ENCODE measurements at places on chromosomes 7 and 10.

DNA sequence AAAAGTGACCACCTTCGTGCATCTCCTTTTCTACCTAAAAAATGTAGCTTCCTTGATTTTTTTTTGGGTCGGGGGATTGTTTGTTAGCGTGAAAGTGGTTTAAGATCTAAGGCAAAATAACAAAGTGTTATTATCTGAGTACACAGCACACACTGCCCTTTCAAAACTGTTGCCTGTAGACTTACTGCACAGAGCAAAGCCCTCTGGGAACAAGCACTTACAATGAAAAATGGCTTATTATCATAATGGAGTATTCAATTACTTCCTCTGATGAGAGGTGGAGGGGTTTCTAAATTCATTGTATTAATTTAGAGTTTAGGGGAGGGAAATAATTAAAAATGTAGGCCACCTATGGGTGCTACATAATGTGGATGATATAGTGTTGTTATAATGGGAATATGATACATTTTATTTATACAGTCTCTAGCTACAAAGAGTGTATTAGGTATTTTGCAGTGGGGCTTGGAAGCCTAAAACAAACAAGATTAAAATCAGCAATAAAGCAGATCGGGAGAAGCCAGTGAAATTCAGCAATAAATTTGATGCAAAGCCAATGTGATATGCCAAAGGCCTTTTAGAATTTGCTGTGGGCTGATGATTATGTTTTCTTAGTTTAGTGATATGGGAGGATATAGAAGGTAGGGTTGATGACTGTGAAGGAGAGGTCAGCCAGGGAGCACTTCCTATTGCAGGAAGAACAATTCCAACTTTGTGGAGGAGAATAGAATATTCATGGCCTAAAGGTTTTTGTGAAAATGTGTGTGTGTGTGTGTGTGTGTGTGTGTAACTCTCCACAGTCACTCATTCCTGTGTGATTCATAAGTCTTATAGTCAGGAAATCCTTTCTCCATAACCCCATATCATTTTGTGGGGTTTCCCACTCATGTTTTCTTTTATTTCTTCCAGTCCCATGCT is 17.7 kb upstream of the EXOC4 start:
- DNase-seq = no peak

GRCh38 chr10:72832701-72833100 is 60.8 kb upstream of the OIT3 start:
- DNase-seq = no peak

DNA sequence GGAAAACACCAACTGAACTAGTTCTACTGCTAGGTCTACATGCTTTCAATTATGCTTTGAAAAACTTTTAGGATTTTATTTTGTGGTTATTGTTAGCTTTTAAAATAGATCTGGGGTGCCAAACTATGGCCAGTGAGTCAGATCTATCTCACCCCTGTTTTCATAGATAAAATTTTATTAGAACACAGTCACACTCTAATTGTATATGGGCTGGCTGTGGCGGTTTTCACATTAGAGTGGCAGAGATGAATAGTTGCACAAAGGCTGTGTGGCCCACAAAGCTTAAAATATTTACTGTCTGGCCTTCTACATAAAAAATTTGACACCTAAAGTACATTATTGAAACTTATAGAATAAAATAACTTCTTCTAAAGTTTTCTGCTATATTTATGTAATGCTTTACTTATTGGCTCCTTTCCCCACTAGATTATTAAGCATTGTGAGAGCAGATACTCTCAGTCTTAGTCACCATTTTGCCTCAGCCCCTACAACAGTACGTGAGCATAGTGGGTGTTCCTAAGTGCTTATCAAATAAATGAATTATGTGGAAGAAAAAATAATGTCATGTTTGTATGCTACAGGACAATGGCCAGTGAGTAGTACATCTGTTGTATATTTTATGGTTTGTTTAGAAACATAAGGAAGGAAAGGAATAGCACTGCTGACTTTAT is 5.4 kb upstream of the SUV39H2 start:
- DNase-seq = no peak

- no peak for DNase-seq
Observed at GRCh38 chr10:102617816-102618215, 26.5 kb upstream of the TRIM8 start.

DNA sequence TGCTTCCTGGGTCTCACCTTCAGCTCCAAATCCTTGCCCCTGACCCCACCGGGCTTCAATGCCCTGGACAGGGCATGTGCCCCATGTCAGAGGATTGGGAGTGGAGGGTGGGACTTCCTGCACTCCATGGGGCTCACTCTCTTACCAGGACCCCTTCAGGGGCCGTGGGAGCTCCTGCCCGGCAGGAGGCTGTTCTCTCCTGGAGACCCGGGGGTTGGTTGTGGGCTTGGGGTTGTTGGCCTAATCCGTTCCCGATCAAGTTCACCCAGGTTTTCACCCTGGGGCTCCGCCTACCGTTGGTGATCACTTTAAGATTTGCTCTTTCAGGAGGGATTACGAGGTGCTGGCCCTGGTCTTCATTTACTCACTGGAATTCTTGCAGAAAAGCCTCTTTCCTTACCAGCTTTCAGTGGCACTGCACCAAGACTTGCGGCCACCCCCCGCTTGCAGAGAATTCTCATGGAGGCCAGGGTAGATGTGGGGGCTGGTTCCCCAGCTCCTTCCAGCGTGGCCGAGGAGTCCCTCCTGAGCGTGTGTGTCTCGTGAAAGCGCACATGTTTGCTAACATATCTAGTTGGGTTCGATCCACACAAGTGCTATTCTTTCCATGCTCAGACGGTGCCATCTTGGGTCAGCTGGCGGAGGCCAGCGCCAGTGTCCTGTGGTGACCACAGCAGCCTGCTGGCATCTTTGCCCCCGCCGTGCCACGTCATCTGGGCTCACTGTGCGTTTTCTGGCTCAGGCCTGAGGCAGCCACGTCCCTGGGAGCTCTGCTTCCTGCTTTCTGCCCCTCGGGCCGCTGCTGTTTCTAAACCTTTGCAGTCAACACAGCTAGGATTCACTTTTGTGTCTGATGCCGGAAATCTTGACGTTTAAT is 15.6 kb downstream of the PWWP2B start:
- DNase-seq = no peak

- no peak for DNase-seq
Observed at GRCh38 chr10:100238429-100238828, 9.0 kb upstream of the CHUK start.

GRCh38 chr7:10798044-10798443 is 175.6 kb upstream of the PHF14 start:
- no peak for DNase-seq

DNA sequence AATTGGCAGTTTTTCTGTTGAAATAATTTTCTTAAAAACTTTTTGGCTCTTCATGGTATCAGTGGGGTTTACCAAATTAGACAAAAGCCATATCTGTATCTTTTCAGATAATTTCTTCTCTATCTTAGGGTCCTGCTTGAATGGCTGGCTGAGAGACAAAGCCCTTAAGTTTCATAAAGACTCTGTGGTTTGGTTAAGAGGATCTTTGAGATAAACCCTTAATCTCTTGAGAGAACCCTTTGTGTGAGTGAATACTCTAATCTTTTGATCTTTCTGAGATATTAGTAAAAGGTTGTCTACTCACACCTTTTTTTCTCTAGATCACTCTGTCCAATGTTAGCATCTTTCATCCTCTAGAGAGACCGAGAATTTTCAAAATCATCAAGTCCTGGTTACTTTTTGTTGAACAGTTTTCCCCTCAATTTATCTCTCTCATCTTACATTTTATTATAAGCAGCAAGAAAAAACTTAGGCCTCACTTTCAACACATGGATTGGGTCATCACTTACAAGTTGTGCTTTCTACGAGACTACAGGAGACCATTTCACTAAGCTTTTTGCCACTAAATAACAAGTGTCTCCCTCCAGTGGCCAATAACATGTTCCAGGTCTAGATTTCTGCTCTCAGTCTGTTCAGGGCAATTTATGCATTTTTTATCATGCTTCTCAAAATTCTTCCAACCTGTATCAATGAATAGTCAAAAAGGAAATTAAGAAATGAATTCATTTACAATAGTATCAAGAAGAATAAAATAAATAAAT is 28.4 kb downstream of the DNAJC9 start:
- peak; percentile 87 for DNase-seq

- DNase-seq = peak; percentile 32
Observed at GRCh38 chr7:41930538-41931262, 227.8 kb upstream of the INHBA start.

GRCh38 chr10:98047009-98047741 is 16.8 kb upstream of the CRTAC1 start:
- DNase-seq = no peak

- DNase-seq = no peak
Observed at GRCh38 chr10:104613406-104613805, 27.7 kb upstream of the SORCS3 start.

DNA sequence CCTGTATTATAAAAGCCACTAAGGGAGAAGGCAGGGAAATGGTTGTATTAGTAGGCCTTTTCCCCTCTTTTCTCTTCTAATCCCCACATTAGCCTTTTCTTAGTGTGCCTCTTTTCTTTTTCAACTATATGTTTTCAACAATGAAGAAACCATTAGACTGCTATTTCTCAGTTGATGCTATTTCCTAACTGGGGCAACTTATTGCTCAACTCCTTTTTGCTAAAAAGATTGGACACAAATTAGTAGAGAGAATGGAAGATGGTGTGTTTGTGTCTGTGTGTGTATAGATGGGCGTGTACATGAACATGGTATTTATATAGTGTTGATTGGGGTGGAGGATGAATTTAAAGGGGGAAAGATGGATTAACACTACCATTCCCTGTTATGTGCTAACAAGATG is 28.4 kb downstream of the TBC1D12 start:
- no peak for DNase-seq

DNA sequence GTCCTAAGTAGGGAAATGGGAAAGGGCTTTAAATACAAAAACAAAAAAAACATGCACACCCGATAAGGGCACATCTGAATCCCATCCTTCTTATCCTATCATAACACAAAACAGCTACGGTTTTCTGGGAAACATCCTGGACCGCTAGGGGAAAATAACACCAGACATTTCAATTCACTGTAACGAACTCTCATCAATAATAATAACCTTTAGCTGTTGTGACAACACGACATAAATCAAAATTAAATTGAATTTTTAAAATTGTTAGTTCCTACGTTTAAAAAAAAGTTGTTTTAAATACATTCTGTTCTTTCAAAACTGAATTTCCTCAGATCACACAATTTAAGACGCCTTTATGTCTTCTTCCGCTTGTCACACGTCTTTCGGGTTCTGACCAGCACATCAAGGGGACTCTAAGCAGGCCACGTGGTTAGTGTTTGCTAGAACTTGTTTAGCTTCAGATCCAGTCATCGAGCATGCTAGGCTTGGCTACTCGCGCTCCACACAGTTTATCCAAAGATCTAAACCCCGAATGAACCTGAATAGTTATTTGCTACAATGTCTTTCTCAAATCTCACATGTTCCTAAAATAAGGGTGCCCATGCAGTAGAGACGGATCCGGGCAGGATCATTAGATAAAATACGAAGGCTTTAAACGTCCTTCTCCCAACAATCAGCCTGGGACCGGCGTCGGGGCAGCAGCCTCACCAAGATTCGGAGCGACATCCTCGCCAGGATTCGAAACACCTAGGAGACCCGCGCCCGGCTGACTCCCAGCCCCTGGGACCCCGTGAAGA is 839 bp downstream of the IKZF5 start:
- peak; percentile 87 for DNase-seq

- DNase-seq = no peak
Observed at GRCh38 chr10:33838731-33839130, 504.3 kb upstream of the NRP1 start.

DNA sequence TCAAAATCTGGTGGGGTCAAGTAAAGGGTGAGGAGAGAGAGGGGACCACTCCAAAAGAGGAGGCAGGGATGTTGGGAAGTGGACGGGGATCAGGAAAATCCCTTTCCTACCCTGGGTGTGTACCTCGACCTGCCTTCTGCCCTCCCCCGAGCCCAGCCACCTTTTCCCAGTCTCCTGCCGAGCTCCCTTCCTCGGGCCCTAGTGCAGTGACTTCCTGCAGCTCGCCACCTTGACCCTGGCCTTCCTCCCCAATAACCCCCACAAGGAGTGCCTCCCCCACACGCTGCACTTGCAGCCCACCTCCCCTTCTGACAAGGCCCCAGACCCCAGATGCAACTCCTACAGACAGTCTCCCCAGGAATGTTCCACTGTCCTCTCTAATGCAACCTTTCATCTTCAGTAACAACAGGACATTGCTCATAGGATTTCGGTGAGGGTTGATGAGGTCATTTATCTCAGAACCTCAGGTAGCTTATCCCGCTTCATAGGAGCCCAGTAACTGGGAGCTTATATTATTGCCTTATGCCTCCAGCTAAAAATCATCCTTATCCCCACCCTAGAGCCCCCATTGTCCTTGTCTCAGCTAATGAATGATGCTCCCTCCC is 90.1 kb downstream of the MKI67 start:
- no peak for DNase-seq

GRCh38 chr7:2287745-2288144 is 26.5 kb downstream of the SNX8 start:
- DNase-seq = no peak

DNA sequence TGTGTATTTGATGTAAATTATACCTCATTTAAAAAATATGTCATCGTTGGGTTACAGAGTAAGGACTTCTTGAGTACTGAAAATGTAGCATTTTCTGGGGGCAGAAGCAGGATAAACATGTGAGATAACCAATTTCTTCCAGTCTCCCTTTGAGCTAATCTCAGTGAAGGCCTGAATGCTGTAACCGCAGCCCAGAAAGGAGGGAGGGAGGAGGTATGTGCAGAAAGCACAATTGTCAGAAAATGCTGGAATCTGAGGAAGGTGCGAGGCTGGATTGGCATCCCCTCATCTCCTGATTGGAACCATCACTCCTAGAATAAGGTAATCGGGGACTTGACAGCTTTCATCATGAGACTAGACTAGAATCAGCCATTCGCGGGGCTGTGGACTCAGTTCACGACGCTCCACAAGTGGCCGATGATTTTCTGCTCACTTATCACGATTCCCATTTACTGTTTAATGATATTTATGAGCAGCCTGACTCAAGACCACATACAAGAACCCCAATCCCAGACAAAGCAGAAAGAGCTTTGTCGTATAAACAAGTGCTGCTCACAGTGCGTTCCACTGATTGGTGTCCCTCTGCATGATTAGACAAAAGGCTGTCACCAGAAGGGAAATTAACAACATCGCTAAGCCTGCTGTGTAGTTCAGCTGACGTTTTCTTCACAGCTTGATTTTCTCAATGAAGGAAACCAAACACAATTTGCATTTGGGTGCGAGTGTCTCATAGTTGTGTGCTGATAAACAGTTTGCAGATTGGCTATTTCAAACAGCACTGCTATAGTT is 93.2 kb downstream of the SVIL start:
- no peak for DNase-seq

- no peak for DNase-seq
Observed at GRCh38 chr10:121578965-121579364, 19.3 kb downstream of the FGFR2 start.

Measured in Kasumi-1 (cell line).